ENCODE measurements at places on chromosomes 6 and 20.

- no peak for DNase-seq
These were observed 1.2 kb downstream of the IRF4 start for GRCh38 chr6:392441-393390.

DNA sequence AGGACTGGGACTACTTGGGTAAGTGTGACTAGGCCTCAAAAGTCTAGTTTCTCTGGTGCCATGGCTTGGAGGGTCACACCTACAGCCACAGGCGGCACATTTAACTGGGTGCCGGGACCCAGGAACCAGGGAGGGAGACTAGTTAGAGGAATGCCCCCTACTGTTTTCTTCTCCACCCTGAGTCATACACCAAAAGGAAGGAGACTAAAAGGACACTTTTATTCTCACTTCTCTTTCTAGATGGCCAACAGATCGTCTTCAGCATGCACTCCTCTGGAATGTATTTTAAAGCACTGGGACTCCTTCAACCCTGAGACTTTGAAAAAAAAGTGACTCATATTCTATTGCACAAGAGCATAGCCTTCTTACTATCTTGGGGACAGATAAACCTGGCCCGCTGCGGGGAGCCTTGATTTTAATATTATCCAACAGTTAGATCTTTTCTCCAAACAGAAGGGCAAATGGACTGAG lies 33.4 kb downstream of the PLN start:
- DNase-seq = no peak

DNA sequence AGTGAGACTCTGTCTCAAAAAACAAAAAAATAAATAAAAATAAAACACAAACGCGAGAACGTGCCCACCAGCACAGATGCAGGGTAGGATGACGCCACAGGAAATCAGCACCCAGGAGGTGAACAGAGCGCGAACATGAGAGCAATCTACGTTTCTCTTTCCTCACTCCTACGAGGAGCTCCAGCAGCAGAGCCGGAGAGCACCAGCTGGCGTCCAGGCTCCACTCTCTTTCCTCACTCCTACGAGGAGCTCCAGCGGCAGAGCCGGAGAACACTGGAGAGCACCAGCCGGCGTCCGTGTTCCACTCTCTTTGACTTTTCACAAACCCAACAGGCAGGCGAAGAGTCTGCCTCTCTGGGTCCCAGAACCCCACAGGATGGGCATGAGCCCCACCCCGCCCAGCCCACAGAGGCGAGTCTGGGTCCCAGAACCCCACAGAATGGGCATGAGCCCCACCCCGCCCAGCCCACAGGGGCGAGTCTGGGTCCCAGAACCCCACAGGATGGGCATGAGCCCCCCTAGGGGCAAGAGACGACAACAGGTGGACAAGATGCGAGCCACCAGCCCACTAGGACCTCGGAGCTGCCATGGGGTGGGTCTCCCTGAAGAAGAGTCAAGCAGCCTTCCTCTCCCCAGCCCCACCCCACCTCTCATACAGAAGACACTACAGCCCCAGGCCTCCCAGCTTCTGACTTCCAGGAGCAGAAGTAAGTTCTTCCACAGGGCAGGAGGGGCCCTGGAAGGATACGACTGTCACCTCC lies 20.2 kb downstream of the ZBTB46 start:
- DNase-seq = no peak

GRCh38 chr20:56630086-56630493 lies 984 bp downstream of the TFAP2C start:
- DNase-seq = no peak

GRCh38 chr20:44471481-44471882 lies 4.2 kb upstream of the TTPAL start:
- DNase-seq = no peak

All from COR-L47 (cell line).